ENCODE measurements at places on chromosomes 3 and 15. TPM values are rescaled to one million over a fixed set of nuclear protein-coding genes. Genes with fewer than 3 reads are reported as not detected.

TRIM59 gene
- polyA plus RNA-seq: 7.8 TPM

- no peak for DNase-seq
Observed at GRCh38 chr3:107884719-107885460, 205.9 kb downstream of the CD47 start.

SCAANT1 gene
- polyA plus RNA-seq: not detected

SLCO2A1 gene
- 2.3 TPM for polyA plus RNA-seq

GRCh38 chr3:82087958-82088357, 326.5 kb upstream of the GBE1 start:
- no peak for DNase-seq

WDR5B gene
- 1.4 TPM for polyA plus RNA-seq

- DNase-seq: peak; percentile 79
Observed at GRCh38 chr15:28094732-28095521, 4.2 kb downstream of the OCA2 start.

DNA sequence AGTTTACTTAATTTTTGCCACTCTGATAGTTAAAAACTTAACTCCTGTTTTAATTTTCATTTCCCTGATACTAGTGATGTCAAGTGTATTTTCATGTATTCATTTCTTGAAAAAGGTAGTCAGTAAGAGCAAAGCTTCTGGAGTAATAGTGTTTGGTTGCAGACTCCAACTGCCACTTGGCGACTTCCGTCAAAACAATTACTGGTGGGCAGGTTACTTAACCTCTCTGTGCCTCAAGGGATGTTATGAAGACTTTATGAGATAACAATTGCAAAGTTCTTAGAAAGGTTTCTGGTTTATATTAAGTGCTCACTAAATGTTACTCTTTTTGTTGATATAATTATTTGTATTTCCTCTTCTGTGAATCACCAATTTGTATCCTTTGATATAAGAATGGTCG, 129.7 kb downstream of the NFKBIZ start:
- no peak for DNase-seq

- DNase-seq: no peak
Observed at GRCh38 chr3:78762121-78762520, 1005.7 kb downstream of the ROBO1 start.

DNA sequence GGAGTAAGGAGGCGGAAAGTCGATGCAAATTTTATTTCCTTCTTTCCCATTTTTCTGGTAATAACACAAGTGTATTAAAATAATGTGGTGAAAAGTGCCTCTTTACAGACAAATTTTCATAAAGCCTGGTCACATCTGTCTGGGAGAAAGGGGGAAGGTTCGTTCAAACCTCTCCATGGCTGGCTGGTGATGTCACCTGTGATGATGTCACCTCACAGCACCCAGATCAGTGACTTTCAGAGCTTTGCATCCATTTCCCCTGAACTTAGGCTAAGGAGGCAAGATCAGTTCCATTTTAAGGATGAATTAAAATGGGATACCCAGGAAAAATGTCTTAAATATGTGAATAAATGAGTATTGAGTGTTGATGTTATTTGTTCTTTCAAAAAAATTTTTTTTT, 34.1 kb downstream of the ATP10A start:
- no peak for DNase-seq

DNA sequence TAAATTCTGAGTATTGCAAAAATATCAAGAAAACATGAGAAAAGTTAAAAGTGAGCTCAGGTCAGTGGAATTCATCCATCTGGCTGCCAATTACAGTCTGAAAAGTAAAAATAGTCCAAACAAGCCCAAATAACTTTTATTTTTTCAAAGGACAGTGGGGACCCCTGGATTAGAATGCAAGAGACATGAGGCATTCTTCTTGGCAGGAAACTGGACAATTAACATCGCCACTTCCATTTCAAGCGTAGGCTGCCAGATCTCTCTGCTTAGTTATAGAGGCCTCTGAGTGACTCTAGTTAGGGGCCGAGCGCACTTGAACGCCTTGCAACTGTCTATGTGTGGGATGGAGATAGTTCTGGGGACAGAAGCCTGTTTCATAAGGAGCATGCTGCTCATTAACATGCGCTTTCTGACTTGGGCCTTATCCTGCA, 189.1 kb downstream of the GHSR start:
- no peak for DNase-seq

DNA sequence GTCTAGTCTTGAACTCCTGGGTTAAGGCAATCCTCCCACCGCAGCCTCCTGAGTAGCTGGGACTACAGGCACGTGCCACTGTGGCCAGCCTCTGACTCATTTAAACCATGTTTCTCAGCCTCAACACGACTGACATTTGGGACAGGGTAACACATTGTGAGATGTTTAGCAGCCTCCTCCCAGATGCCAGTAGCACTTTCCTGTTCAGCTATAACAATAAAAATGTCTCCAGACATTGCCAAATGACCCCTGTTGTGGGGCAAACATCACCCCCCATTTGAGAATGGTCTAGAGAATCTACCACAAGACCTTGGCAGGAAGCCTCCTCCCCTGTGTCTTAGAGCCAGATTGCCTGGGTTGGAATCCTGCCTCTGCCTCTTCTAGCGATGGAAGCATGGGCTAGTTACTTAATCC, 8.4 kb downstream of the TMEM40 start:
- DNase-seq: no peak

GRCh38 chr15:85335193-85335942, 45.0 kb upstream of the AKAP13 start:
- no peak for DNase-seq

DNA sequence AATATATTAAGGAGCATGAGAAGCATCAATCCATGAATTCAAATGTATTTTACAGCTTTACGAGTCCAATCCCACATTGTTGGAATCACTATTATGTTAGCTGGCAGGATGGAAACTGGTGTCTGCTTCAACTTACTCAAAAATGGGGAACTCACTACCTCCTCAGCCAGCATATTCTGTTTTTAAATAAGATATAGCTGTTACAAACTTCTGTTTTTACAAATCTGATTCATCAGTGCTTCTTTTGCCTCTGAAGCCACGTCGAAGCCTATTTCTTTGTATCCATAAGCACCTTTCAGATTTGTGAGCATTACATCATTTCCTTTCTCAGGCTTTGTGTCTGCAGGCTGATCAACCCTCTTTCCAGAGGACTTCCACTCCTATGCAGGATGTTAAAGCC, 105.9 kb downstream of the TPRG1 start:
- DNase-seq: no peak

DNA sequence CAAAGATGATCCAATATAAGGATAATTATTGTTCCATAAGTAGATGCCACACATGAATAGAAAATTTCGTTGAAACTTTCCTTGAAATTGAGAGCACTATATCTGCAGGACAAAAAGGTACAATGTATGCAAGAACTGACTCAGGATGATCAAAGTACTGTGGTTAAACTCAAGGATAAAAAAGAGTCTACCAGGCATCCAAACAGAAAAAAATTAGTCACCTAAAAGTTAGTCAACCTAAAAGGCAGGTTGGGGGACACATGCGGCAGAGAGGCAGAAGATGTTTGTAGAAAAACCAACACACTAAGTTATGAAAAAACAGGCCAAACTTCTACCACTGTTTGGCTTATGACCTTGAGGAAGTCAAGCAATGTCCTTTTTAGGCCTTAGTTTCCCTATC, 68.7 kb downstream of the GSK3B start:
- no peak for DNase-seq

- no peak for DNase-seq
Observed at GRCh38 chr15:77572186-77572585, 60.5 kb downstream of the LINGO1 start.

GRCh38 chr15:20659265-20659664, 117.7 kb upstream of the GOLGA6L6 start:
- no peak for DNase-seq

- no peak for DNase-seq
Observed at GRCh38 chr3:31219131-31219843, 313.4 kb upstream of the STT3B start.

P2RY13 gene
- polyA plus RNA-seq: not detected

DNA sequence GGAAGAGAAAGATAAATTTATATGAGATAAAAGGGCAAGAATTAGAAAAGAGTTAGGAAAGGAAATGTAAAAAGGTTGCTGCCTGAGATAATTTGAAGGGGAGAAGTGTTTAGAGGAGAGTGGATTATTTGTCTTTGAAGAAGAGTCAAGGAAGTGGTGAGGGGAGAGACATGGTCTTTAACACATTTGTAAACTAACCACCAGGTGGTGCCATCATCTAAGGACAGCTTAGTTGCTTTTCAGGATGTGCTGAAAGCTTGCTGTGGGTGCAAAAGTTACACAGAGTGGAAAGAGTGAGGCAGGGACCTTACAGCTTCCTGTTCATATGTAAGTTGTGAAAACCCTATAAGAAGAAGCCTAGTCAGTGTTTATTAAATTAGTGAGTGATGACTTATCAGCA, 114.1 kb upstream of the DNAJC19 start:
- DNase-seq: no peak

- no peak for DNase-seq
Observed at GRCh38 chr3:14461748-14462324, 59.4 kb downstream of the SLC6A6 start.

Data from H1 (cell line).